ENCODE measurements at places on chromosomes 6 and 20.

- no peak for DNase-seq
Observed at GRCh38 chr6:151359486-151359885, 31.9 kb downstream of the ZBTB2 start.

- DNase-seq = peak; percentile 59
Observed at GRCh38 chr20:2742934-2743559, 50.5 kb downstream of the EBF4 start.

- DNase-seq = no peak
Observed at GRCh38 chr6:15283986-15284361, 38.1 kb downstream of the JARID2 start.

- DNase-seq = no peak
Observed at GRCh38 chr6:167881327-167881726, 54.6 kb downstream of the AFDN start.

- no peak for DNase-seq
Observed at GRCh38 chr6:167442796-167443680, 118.2 kb downstream of the TTLL2 start.

- DNase-seq = no peak
Observed at GRCh38 chr6:125123468-125124048, 30.0 kb upstream of the TPD52L1 start.

DNA sequence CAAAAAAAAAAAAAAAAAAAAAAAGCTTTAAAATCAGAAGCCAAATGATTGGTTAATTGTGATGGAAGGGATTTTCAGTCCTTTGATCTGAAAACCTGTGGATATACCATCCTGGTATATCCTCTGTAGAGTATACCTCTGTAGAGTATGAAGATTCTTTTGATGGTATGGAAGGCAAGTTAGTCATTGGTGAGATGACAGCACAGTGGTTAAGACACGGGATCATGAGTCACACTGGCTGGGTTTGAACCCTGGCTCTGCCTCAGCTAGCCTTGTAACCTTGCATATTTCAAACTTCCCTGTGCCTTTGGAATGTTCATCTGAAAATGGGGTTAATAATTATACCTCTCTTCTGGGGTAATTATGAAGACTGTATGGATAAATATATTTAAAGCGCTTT, 179.3 kb downstream of the CARMIL1 start:
- DNase-seq = no peak

GRCh38 chr20:50386641-50386960, 123.6 kb upstream of the PTPN1 start:
- no peak for DNase-seq

- DNase-seq = peak; percentile 28
Observed at GRCh38 chr6:169959136-169960002, 207.9 kb downstream of the ERMARD start.

DNA sequence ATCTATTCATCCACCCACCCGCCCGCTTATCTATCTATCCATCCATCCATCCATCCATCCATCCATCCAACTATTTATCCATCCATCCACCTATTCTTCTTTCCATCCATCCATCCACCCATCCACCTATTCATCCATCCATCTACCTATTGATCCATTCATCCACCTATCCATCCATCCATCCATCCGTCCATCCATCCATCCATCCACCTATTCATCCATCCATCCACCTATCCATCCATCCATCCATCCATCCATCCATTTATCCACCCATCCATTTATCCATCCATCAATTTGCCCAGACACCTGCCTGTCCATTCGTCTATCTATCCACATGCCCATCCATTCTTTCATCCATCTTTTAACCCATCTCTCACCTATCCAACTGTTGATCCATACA, 71.1 kb upstream of the PMEPA1 start:
- no peak for DNase-seq

- DNase-seq = no peak
Observed at GRCh38 chr20:1626528-1627199, 6.9 kb upstream of the SIRPB1 start.

- no peak for DNase-seq
Observed at GRCh38 chr6:118621799-118622470, 29.5 kb downstream of the CEP85L start.

- DNase-seq = no peak
Observed at GRCh38 chr20:4657096-4657495, 64.6 kb upstream of the PRND start.

GRCh38 chr6:27280064-27280539, 32.0 kb downstream of the POM121L2 start:
- no peak for DNase-seq

GRCh38 chr6:31474871-31475286, 23.1 kb upstream of the MICB start:
- DNase-seq = no peak

- no peak for DNase-seq
Observed at GRCh38 chr6:111562246-111562645, 43.4 kb downstream of the TRAF3IP2 start.

DNA sequence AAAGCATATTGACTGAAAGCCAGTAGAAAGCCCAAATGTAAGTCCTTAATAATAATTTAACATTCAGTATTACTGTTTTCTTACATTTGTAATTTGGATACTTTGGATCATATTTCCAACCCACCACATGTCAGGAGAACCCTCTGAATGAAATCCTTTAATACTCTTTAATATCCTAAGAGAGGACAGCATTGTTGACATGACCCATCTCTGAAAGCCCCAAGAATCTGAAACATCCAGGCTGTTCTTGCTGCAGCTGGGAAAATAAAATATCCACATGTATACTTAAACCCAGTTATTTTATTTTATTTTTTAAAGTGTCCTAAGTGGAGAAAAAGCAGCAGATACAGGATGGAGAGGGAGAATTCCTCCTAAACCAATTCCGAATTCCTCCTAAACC, 130.8 kb upstream of the RIPOR2 start:
- no peak for DNase-seq

DNA sequence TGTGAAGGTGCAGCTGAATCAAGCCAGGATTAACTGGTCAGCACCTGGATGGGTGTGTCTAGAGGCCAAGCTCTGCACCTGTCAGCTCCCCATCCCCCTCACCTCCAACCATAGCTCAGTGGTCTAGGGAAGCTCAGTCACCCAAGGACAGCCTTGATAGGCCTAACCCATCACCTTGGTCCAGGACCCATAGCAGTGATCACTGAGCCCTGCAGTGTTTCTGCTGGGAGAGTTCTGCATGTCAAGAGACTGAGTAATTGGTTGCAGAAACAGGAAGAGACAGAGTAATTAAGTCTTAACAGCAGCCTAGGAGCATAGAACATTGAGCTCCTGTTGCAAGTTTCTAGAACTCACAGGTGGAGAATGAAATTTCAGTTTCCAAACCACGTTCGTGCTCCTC, 18.7 kb upstream of the RALGAPB start:
- DNase-seq = no peak

GRCh38 chr20:33673410-33674293, 576 bp downstream of the NECAB3 start:
- no peak for DNase-seq

DNA sequence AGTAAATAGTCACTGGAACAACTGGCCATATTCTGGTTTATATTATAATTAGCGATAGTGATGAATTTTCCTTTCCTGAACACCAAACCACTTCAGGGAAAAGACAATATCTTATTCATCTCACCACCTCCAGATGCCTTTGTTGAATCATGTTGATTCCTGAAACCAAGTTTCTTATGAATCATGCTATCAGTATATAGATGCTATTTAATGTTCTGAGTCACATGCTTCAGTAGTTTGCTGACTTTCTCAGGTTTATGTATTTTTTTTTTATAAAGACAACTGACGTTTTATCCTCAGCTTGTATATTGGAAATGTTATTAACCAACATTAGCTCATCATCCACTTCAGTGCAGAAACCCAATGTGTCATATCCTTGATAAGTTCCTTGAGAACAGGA, 710.2 kb upstream of the POU3F2 start:
- DNase-seq = no peak
